ENCODE measurements at places on chromosomes 5 and 9.

GRCh38 chr9:69454321-69454720 lies 129.3 kb downstream of the ENTREP1 start:
- no peak for DNase-seq

GRCh38 chr9:33659921-33660320 lies 135.4 kb upstream of the PRSS3 start:
- DNase-seq, result no peak

- no peak for DNase-seq
Measured at GRCh38 chr9:13479096-13479495, 199.6 kb upstream of the MPDZ start.

DNA sequence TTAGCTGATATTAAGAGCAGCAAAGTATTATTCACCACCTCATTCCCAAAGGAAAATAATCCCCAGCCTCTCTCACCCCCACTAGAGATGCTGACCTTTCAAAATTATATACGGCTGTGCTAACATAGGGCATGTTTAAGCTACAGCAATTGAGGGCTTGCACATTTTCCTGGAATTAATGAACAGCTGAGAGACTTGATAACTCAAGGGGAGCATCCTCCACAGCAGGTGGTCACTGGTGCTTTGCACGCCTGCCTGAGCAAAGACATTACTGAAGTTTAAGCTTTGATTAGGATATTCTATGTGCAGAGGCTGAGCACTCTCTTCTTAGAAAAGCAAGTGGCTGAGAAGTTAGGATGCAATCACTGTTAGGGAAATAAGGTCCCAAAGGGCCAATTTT lies 230.9 kb downstream of the FAM114A2 start:
- no peak for DNase-seq

DNA sequence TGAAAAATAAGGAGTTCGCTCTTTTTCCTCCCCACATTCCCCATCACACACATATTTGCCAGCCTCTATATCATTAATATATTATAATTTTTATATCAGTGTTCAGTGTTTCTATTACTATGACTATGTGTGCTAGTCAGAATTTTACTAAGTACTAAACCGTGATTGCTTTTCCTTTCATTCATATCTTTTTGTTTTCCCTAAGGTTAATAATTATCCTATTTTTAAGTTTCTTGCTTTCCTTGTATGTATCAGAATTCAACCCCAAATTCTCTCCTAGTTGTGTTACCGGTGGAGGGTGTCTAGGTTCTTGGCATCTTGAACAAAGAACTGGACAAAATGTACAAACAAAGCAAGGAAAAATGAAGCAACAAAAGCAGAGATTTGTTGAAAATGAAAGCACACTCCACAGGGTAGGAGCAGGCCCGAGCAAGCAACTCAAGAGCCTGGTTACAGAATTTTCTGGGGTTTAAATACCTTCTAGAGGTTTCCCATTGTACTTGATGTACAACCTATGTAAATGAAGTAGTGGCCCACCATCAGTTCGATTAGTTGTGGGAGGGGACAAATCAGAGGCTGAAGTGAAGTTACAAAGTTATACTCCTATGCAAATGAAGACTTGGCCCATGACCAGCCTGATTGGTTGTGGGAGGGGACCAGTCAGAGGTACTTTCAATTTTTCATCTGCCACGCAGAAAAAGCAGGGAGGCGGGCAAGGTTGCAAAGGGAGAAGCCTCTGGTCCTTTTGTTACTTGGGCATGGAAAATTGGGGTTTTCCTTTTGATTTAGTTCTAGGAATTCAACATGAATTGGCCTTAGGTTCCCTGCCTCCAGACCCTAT lies 43.8 kb downstream of the KIAA1191 start:
- no peak for DNase-seq
